ENCODE measurements at places on chromosomes 1 and 21. TPM values are rescaled to one million over a fixed set of nuclear protein-coding genes. Genes with fewer than 3 reads are reported as not detected.
A peak's percentile ranks its signal among the peaks of the same experiment; 100 is the strongest.

DNA sequence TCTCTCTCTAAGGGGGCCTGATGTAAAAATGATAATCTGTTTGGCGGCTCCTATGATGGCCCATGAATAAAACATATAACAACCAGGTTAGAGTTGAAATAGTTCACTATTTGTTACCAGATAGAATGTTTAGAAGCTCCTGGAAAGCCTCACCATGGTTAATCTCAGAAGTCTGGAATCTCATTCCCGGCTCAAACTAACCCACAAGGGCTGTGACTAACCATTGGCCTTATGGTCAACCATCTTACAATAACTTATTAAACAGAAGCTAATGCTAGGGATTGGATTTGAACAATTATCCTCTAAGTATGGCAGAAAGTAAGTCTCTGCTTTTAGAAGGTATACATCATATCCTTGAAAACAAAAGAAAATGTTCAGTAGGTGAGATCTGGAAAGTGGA lies 134.1 kb upstream of the ADGRL2 start:
- DNase-seq = peak; percentile 31

The FLG2 gene
- not detected for total RNA-seq

DNA sequence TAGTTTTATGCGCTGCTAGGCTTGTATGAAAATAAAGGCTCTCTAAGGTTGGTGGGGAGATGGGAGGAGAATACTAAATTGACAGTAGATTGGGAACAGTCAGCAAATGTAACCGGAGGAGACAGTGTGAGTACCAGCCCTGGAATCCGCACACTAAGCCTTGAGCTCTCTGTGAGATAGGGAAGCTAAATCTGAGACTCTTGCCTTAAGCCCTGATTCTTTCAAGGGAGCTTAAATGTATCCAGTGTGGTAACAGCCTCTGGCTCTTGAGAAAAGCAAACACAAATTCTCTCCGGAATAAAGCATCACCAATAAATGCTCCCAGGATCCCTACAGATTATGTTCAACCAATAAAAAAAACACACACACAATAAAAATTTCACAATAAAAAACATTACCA lies 33.0 kb upstream of the PDPN start:
- peak; percentile 12 for DNase-seq

DNA sequence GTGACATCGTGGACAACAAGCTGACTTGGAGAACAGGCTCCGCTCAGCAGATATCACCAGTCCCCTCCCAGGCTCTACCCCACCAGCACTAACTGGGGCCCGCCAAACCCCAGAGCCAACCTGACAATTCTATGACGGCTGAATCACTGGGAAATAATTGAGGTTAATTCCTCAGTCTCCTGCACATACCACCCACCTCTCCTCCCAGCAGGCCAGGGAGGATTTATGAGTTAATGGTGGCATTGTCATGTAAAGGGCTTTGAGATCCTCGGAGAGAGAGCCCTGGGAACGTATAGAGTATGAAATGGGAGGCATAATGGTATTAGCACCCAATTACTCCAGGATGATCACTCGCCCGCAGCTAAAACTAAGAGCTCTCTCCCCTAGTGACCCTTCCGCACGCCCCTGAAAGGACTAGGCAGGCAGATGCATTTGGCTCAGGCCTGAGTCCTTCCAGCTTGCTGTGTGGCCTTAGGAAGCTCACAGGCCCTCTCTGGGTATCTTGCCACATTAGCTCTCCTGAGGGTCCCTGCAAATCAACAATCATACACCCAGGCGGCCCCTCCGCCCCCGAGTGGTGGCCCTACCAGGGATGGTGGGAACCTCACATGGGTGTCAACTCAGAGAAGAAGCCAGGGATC lies 27.3 kb upstream of the PAX7 start:
- DNase-seq = no peak

The LRRC71 gene
- total RNA-seq = not detected

The CDA gene
- 5.9 TPM for total RNA-seq

DNA sequence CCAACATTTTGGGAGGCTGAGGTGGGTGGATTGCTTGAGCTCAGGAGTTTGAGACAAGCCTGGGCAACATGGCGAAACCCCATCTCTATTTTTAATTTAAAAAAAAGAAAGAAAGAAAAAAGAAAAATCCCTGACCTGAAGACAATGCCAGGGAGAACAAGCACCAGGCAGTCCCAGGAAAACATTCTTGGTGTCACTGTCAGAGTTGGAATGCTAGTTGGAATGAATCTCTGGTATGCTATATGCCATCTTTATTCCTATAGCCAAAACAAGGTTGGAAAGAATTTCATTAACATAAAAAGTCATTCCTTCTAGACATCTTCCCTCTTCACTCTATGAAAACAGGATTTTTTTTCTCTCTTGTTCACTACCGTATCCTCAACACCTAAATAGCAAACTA lies 2.8 kb downstream of the DNAJC8 start:
- no peak for DNase-seq

The OR2L5 gene
- total RNA-seq = not detected

GRCh38 chr1:119831027-119831426 lies 19.8 kb upstream of the REG4 start:
- no peak for DNase-seq

DNA sequence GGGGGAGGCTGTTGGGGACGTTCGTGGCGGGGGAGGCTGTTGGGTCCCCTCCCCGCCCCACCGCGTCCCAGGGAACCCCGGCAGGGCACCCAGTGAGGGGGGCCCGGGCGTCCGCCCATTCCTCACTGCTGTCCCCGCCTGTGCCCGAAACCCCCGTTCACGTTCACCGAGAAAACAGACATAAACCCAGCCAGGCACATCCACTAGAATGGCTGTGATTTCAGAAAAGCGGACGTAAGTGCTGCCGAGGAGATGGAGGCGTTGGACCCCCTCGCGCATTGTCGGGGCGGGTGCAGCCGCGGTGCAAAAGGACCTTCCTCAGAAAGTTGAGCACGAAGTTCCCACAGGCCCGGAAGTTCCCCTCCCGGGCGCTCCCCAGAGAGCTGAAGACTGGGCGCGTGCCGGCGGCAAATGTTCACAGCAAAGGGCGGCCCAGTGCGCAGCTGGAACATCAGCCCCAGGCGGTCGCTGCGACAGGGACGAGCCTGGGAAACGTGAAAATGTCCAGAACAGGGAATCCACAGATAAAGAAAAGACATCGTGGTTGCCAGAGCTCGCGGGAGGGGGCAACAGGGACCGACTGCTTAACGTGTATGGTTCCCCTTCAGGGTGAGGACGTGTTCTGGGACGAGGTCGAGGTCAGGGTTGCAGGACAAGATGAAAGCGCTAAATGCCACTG lies 18.5 kb upstream of the SAMD11 start:
- peak; percentile 72 for DNase-seq

- peak; percentile 59 for DNase-seq
Observed at GRCh38 chr1:95116580-95117206, 462 bp upstream of the TLCD4 start.

The NPHP4 gene
- total RNA-seq = 4.0 TPM

- no peak for DNase-seq
Observed at GRCh38 chr1:210915890-210916507, 217.9 kb downstream of the KCNH1 start.

DNA sequence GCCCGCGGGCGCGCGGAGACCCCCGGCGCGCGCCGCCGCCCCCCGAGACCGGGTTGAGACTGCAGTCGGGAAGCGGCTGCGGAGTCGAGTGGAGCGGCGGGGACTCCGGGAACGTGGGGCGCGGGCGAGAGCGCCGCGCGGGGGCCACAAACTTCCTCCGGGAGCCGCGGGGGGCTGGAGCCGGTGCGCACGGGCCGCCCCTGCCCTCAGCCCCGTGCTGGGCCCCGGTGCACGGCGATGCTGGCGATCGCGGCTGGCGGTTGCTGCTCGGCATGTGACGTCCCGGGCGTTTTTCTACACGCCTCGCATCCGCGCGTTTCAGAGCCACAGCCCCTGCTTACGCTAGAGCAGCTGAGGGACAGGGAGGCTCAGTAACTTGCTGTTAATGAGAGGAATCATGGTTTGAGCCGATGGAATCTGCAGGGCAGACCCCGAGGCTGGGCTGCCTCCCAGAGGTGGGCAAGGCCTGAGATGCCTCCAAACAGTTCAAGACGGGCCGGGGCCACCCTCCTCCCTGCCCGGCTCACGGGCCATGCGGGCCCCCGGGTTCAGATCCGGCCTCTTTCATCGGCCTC lies 520 bp downstream of the TMEM201 start:
- DNase-seq = peak; percentile 67

DNA sequence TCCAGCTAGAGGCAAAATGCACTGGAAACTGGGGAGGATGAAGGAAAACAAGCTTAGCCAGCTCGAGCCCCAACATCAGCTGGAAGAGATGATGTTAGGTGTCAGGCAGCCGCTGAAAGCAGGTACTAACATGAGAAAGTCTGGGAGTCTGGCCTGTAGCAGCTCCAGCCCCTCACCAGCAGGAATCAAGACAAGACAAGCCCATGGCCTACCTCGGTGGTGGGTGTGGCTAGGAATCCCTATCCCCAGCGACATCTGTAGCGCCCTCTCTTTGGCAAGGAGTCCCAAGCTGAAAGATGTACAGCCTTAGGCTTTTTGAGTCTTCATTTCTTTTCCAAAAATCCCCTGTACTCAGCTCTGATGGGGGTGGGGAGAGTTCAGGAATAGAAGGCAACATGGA lies 2.6 kb downstream of the DLGAP3 start:
- no peak for DNase-seq

DNA sequence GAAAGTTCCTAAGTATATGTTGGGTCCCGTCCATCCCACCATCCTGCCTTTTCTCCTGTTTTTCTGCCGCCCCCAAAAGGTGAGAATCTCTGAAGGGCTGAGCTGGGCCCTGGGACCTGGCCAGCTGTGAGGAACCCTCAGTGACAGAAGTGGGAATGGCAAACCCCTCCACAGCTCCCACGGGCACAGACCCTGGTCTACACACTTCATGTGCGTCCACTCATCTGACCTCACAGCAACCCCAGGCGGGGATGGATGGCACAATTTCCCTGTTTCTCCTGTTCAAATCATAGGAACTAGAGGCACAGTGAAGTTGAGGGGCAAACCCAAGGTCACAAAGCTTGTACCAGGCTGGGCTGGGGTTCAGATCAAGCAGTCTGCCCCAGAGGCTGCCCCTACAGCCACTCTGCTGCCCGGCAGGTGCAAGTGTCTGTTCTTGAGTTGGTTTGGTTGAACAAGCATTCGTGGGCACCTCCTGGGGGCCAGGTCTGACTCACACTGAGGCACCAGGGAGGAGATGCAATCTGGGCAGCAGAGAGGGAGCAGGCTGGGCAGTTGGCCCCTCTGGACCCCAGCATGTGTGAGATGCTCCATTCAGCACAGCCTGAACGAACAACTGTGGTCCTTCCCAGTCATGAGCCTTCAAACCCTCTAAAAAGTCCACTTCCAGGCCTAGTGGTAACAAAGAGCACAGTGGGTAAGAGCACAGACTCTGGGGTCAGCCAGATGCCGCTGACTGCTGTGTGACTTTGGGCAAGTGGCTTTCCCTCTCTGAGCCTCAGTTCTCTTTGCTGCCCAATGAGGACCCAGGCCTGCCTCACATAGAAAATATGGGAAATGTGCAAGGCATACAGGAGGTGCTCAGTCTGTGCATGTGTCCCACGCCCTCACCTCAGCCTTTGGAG lies 4.0 kb downstream of the EDN2 start:
- no peak for DNase-seq

DNA sequence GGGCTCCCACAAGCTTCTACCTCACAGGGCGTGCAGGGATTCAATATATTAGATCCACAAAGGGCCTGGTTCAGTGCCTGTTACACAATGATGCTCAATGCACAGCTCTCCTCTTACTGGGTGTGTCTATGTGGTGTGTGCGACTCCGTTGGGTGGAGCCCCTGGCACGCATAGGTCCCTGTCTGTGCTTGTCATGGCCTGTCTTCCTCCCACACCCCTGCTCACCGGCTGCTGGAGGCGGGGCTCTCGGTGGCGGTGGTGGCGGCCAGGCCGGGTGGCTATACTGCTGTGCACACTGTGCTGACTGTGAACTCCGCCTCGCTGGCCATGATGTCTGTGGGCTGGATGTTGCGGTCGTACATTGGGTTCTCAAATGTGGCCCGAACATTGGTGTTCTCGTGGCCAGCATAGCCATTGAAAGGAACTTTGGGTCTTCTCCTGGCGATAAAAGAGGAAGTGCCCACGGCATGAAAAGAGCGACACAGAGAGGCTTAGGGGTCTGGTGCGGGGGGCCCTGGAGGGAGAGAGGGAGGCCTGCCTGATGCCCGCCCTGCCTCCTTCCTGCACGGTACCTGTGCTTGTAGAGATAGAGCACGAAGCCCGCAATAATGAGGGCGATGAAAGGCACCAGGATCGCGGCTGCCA lies 46.9 kb downstream of the ZSCAN20 start:
- DNase-seq = no peak

GRCh38 chr1:188004849-188005248 lies 1176.1 kb downstream of the PLA2G4A start:
- no peak for DNase-seq

DNA sequence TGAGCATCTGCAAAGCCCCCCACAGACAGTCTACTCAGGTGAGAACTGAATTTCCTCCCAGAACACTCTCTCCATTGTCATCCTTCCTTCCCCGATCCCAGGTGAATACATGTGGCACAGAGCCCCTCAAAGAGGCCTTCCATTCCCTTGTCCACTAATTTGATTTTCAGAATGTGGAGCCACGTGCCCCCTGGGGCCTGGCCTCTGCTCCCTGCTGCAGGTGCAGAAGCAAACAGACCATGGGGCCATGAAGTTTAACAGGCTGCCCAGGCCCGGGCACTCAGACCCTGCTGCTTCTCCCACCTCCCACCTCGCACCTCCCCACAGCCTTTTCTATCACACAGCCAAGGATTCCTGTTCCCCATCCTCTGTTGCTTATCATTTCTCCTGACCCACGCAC lies 243.8 kb upstream of the RAB4A start:
- no peak for DNase-seq

- no peak for DNase-seq
Observed at GRCh38 chr1:219215477-219215876, 41.8 kb downstream of the LYPLAL1 start.

DNA sequence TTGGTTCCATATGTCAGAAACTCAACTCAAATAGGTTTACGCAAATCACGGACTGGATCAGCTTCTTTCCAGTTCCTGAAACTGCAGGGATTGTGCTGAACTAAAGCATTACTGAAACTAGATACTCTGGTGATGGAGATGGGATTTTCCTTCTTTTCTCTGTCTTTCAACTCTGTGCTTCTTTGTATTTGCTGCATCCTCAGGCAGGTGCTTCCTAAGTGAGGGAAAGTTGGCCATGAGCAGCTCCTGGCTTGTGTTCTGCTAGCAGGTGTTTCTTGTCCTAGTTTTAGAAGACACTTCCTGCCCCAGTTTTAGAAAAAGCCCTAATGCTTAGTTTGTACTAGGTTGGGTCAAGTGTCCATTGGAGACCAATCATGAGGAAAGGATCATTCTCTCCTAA lies 86.7 kb upstream of the USP24 start:
- no peak for DNase-seq

- peak; percentile 64 for DNase-seq
Observed at GRCh38 chr1:161044535-161044907, 1.3 kb downstream of the USF1 start.

- no peak for DNase-seq
Observed at GRCh38 chr1:223066415-223066814, 76.6 kb downstream of the TLR5 start.

- no peak for DNase-seq
Observed at GRCh38 chr1:33358114-33358794, 37.4 kb upstream of the A3GALT2 start.
